ENCODE measurements at places on chromosomes 5 and 9. TPM values are rescaled to one million over a fixed set of nuclear protein-coding genes. Genes with fewer than 3 reads are reported as not detected.

TBCA gene
- total RNA-seq: 576 TPM

ARHGAP26 gene
- 1.6 TPM for total RNA-seq

GRCh38 chr9:123954518-123955280 is 24.8 kb upstream of the DENND1A start:
- no peak for DNase-seq

DNA sequence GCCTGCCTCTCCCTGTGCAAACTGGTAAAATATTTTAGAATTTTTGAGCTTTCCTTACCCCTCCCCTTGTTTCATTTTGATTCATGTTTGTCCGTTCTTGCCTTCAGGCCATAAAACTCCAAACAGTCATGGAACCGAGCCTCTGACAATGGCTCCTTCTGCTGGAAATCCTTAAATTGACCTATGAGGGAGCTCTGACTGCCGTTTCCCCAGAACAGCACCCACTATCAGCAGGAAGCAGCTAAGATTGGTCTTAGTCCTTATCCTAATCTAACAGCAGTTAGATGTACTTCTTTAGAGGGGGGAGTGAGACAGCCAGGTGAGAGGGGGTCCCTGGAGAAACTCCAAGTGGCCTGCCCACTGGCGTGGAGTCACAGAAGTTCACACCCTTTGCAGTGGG is 106.7 kb downstream of the FAM174A start:
- no peak for DNase-seq

DNA sequence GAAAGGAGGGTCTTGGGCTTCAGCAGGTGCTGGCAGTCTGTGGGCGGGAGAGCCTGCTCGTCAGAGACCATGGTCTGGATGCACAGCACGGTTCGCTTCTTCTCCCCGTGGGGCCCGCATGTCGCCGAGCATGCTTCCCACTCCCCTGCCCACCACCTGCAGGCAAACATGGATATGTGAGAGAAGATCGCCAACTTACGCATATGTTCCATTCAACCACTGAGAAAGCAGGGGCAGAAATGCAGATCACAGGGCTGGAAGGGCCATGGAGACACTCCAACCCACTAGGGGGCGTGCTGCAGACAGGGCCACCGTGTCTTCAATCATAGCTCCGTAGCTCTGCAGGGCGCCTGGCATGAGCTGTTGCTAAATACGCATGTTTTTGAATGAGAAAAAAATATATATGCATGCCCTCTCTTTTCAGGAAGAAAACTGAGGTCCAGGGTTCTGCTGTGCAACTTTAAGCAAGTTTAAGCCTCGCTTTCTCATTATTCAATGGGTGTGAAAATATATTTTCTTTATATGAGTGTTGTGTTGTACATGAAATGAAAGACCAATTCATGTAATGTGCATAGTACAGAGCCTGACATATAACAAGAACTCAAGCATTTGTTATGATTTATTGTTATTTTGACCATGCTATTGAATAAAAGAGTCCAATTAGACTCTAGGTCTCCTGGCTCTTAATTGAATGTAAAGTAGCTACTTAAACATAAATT is 148.0 kb downstream of the TARS1 start:
- DNase-seq: peak; percentile 45

- DNase-seq: peak; percentile 94
Measured at GRCh38 chr5:174327317-174327864, 281.9 kb downstream of the NSG2 start.

SPATA31E1 gene
- not detected for total RNA-seq

DNA sequence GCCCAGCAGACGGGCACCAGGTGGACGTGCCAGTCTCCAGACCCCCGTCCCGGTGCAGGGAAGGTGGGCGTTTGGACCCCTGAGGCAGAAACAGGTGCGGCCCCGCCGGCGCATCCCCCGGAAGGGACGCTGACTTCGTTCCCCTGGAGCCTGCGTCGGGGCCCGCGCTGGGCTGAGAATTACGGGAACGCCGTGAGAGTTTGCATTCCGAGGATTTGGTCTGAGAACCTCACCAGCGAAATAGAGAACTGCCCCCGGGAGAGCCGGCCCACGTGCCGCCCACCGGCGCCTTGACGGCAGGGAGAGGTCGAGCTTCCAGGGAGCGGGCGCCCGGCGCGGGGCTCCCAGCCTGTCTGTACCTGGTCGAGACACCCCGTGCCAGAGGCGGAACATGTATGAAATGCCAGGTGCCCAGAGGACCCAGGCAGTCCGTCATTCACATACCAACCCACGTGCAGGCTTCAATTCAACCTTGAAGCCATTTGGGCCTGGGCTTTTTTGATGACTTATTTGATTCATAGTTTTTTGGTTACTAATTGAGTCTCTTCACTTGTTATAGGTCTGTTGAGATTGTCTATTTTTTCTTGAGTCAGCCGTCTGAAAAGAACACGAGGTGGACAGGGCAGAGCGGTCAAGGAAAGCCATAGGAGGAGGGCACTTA is 877 bp upstream of the CAMSAP1 start:
- DNase-seq: no peak

- no peak for DNase-seq
Measured at GRCh38 chr5:60701321-60701968, 1.5 kb upstream of the DEPDC1B start.

DNA sequence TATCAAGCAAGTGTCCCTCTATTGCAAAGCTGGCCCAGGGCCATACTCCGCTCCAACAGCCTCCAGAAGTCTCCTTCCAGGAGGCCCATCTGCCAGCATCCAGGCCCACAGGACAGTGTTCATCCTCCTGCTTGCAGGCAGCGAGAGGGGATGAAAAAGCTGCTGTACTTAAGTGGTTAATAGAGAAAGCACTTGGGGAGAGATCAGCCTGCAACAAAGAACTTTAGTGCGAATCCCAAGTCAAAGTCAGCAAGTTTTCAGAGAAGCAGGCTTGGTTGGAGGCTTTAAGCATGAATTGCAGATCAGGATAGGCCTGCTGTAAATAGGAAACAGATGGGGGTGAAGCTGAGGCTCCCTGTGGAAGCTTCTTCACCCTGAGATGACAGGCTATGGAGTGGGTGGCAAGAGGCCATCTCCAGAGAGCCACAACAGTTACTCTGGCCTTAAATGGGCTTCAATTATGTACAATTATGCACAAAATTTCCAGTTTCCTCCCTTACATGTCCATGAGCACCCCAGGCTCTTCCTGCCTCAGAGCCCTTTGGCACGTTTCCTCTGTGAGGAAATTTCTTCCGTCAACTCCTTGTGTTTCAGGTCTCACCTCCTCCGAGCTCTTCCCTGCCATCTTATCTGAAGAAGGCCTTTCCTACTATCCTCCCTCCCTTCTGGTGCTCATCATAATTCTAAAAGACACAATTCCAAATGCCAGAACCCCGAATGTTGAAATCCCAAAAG is 98.0 kb upstream of the NR3C1 start:
- DNase-seq: no peak

DNA sequence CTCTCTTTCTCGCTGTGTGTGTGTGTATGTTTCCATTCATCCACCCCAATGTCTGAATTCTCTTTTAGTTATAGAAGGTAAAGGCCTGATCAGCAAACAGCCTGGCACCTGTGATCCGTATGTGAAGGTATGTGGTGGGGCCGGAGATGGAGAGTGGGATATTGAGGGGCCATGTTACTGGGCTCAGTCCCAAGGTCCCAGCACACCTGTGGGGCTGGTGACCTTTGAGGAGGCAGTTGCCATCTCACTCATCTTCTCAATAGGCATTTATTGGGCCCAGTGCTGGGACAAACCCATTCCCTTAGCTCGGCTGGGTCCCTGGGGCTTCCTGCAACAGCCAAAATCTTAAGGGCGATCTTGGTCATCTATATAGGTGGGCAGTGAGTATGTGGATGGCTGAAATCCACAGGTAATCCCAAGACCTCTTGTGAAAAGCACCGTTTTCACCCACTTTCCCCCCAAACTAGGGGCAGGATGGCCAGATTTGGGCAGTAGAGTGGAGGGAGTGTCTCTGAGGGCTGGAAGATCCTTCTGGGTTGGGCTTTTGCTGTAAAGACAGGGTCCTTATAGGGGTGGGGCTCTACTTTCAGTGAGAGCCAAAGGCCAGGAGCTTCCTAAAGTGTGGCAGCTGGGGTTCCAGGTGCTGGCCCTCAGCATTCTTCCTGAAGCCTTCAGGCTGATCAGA is 19.6 kb downstream of the RGS3 start:
- DNase-seq: no peak

IL9 gene
- not detected for total RNA-seq

DNA sequence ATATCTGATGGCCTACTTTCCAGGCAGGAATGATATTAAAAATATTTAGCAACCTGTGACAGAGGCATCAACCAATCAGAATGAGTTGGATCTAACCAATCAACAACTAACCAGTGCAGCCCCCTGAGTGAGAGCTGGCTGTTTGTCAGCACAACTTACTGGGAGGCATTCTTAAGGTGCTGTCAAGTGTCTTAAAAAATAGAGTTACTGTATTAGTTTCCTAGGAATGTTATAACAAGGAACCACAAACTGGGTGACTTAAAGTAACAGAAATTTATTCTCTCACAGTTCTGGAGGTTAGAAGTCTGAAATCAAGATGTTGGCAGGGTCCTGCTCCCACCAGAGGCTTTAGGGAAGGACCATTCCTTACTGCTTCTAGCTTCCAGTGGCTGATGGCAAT is 85.2 kb downstream of the ATG10 start:
- no peak for DNase-seq

TSC1 gene
- total RNA-seq: 25.3 TPM

VAV2 gene
- total RNA-seq: 14.4 TPM

GRCh38 chr5:21212026-21212425 is 1224.0 kb upstream of the CDH18 start:
- DNase-seq: no peak

- DNase-seq: no peak
Measured at GRCh38 chr9:68749579-68750159, 44.6 kb downstream of the PIP5K1B start.

ELAVL2 gene
- total RNA-seq: 27.5 TPM

IFNE gene
- total RNA-seq: not detected

SCGB3A2 gene
- not detected for total RNA-seq

DNA sequence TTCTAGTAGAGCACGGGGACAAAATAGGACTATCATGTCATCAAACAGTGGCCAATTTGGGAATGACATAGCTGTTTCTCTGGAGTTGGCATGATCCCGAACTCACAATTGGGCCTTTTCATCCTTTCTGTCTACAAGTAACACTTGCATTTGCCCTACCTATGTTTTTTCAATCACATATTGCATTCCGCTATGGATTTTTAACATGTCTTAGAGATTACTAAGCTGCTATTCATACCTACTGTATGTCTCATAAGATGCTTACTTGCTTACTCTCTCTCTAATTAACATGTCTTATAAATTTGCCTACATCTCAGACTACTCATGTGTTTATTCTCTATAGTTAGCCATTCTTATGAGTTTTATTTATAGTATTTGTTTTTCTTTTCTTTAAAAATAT is 341.2 kb upstream of the CTNND2 start:
- peak; percentile 59 for DNase-seq

DNA sequence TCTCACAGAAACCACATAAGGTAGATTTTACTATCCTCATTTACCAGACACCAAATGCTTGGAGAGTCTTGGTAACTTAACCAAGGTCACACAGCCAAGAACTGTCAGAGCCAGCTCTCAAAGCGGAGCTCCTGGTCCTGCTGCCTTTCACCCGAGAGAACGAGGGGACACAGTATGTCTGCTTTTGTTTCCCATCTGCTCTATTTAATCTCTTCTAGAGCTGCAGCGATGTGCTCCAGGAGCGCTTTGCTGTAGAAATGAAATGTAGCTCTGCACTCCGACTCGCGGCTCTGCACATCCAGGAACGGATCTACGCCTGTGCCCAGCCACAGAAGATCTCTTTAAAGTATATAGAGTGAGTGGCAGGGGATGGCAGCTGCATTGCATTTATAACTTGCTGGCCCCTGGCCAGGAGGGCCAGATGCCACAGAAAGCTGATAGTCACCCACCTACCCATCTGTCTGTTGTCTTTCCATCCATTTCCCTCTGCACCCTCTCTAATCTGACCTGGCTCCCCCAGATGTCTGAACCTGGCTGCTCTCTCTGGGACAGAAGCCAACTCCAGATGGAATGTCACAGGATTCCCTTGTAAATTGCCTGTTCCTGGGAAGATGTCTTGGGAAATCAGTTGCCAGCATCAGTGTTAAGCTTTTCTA is 21.4 kb upstream of the TRMT10B start:
- no peak for DNase-seq

OGN gene
- total RNA-seq: not detected

DNA sequence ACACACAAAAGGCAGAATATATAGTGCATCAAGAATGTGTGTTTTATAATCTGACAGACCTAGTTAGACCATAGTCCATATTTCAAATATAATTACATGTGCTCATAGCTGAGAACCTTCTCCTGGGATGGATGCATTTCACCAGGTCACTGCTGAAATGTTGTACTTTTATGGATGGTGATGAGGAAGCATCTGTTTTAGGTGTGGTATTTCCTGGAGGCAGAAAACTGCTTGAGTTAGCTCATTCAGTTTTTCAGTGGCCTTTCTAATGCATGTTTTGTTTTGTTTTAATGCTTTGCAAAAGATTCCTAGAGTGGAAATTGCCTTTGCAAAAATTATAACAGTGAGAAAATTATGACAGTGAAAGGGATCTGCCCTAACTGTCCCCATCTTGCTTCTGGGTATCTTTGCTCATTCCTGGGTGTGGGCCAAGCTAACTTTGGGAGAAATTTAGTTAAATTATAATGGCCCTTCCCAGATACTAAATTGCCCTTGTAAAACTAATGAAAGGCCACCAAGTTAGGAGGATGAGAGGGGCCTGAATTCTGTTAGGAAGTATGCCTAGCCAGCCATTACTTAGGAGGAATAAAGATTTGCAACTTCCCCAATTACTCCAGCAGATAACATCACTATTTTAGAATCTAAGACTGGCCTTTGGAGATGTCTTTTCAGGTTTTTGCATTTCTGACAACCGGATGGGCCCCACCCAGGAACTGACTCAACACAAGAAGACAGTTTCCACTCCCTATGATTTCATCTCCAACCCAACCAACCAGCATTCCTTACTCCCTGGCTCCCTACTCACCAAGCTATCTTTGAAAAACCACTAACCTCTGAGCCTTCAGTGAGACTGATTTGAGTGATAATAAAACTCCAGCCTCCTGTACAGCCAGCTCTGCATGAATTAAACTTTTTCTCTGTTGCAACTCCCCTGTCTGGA is 7.0 kb upstream of the IL12B start:
- DNase-seq: peak; percentile 97

- peak; percentile 40 for DNase-seq
Measured at GRCh38 chr9:14992081-14992480, 81.9 kb upstream of the FREM1 start.

DNA sequence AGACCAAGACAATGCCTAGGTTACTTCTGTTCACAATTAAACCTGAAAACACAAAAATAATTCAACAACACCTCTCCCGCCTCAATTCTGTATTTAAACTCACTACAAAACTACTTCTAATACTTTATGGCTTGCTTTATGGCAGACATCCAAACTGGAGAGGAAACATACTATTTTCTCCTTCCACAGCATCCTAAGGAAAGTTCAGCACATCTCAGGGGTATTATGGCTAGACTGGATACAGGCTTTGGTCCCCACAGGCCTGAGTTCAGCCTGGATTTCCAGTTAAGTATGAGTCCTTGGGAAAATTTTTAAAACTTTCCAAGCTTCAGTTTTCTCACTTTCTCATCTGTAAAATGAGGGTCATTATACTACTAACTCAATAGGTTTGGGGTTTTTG is 480.2 kb downstream of the CAAP1 start:
- no peak for DNase-seq

- DNase-seq: peak; percentile 52
Measured at GRCh38 chr5:24642022-24642421, 2.8 kb downstream of the CDH10 start.

- DNase-seq: no peak
Measured at GRCh38 chr9:14197325-14197858, 116.5 kb downstream of the NFIB start.

- no peak for DNase-seq
Measured at GRCh38 chr5:5979377-5979760, 399.0 kb downstream of the MED10 start.

GRCh38 chr5:124342027-124342471 is 404.4 kb downstream of the ZNF608 start:
- DNase-seq: no peak
